IMR-90 (cell line): ENCODE measurements at places on chromosomes 16 and 17. TPM values are rescaled to one million over a fixed set of nuclear protein-coding genes. Genes with fewer than 3 reads are reported as not detected.

DNA sequence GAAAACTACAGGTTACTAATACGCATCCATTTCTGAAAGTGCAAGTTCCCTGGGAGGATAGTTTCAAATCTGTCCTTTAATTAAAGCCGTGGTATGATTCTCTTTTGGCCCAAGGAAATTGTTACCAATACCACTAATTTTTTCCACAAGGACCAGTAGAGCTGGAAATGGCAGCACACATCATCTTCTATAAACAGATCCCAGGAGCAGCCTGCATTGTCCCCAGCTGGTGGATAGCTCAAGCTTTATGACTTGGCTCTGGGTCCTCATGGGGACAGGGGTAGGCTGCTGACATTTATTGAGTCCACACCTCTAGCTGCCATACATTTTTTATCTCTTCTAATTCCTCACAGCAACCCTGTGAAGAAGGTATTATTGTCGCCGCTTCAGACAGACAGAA, 35.8 kb upstream of the BHLHA9 start:
- DNase-seq, result no peak

- DNase-seq, result no peak
Observed at GRCh38 chr16:10070591-10070990, 111.6 kb downstream of the GRIN2A start.

DNA sequence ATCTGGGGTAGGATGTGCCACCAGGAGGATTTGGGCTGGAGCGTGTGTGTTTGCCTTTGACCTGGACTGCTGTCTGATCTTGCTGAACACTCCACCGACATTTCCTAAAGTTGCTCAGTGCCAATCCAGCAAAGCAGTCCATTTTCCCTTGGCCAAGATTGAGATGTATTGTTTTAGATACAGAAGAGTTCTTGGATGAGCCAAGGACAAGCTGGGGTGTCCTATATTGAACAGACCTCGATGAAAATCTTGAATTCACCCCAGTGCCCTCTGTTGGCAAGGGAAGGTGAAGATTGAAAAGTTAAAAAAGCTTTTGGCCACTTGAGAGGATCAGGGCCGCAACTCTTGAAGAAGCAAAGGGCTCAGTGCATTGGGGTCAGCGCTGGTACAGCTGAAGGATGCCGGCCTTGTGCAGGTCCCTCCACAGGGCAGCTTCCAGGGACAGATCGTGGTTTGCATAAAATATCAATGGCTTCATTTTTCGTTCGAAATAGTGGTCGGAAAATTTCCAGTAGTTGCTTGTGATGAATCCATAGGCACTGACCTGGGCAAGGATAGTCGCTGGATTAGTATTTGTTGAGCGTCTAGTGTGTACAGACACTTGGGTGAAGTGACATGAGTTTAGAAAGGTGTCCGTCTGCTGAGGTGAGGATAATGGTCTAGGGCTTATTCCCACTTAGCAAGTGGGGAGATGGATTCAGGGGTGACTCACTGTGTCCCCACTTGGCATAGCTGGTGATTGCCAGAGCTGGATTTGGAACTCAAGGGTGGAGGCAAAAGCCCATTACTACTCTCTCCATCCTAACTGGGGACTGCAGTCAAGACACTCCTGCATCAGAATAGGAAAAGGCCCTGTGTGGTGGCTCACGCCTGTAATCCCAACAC, 19.7 kb downstream of the ST6GALNAC2 start:
- no peak for DNase-seq

DNA sequence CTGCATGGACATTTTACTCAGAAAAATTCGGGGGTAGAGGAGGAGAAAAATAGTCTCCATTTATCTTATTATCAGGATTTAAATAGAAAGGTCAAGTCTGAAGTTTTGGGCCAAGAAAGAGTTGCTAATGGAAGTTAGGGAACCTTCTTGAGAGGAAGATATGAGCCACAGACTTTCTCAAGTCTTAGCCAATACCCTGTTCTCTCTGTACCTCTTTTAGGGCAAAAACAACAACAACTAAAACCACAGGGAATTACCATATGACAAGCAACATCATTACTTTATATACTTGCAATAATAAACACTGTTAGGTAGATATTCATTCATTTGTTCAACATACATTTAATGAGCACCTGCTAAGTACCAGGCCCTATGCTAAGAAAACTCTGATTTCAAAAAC, 282.2 kb upstream of the CDH5 start:
- no peak for DNase-seq

DNA sequence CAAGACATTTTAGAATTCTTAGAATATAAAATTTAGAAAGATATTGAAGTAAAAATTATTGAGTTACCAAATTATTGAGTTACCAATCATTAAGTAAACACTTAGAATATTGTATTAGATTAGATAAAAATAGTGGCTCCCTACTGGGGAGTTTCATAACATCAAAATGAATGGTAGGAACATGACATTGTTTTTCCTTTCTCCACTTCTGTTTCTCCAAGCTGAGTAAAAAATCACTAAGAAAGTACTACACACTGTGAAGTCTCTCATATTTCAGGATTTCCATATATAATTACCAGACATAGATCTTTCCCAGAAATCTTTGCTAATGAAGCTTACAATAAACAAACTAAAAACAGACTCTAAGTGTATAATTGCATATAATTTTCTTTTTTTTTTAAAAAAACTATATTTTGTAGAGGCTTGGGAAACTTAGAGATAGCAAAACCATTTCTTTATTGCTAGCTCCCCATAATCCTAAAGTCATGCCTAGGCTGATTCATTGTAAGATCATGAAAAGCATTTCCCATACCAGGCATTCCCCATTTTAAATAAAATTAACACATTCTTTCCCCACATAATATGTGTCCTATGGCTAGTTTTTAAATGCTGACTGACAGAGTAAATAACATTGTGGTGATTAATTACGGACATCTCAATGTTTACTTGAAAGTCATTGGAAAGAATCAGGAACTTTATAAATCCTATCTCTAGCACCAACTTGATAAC, 1408.7 kb upstream of the GOT2 start:
- no peak for DNase-seq

DNA sequence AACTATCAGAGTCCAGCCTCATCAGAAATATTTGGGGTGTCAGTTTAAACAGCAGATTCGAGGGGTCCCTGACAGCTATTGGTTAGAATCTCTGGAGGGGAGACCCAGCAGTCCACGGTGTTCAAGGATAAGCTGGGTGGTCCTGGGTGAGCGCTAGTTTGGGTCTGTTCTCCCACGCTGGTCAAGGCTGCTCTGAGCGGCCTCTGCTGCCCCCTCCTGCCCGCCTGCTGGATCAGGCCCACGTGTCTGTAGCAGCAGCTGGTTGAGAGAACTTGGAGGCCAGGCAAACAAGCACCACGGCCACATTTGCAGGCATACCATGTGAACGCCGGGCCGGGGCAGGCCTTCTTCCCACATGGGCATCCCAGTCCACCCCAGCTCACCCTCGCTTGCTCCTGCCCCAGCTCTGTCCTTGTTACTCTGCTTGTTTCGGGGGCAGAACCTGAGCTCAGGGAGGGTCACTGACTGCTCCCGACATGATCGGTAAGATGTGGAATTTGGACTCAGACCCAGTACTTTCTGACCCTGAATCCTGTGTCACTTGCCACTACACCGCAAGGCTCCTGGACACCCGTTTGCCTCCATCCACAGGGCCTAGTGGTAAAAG, 7.4 kb downstream of the FOXF1 start:
- DNase-seq, result peak; percentile 88

DNA sequence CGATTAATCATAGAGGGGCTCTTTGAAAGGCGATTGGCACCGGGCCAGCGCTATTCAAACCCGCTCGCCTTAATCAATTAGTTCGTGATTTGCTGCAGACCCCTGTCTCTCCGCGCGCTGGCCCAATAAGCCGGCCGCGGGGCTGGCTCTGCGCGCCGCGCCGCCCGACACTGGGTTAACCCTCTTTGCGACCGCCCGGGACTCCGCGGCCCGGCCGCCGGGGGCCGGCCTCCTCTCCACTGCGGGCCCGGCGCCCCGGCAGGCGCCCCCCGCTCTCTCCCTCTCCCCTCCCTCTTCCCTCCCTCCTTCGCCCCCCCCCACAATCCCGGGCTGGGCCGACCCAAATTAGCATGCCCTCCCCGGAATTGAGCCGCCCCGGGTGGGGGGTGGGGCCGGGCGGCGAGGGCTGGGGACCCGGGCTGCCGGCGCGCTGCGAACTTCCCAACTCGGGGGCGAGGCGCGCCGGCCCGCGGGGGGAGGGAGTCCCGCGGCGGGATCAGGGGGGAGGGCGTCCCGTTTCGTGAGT, 428 bp upstream of the SALL1 start:
- peak; percentile 70 for DNase-seq

DNA sequence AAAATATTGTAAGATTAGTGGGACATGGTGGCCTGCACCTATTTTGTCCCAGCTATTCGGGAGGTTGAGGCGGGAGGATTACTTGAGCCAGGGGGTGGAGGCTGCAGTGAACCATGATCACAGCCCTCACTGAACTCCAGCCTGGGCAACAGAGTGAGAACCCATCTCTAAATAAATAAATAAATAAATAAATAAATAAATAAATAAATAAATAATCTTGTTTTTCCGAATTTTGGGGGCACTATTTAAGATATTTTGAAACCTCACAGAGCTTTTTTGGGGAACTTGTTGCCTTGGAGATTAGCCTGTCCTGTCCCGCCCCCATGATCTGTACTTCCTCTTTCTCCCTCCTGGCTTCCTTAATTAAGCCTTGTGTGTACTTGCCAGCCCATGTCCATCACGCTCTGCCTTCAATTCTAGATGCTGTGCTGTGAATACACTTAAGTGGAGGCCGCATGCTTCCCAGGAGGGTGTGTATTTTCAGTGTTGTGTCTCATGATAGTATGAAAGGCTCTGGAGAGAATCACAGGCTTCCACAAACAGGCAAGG, 4.4 kb downstream of the LGALS9 start:
- DNase-seq, result no peak

GRCh38 chr17:80616705-80617104, 72.1 kb downstream of the RPTOR start:
- no peak for DNase-seq

- DNase-seq, result no peak
Observed at GRCh38 chr17:31935512-31935911, 1.3 kb upstream of the SUZ12 start.

GRCh38 chr17:13962716-13963240, 106.5 kb upstream of the COX10 start:
- no peak for DNase-seq

Gene EVPL
- polyA plus RNA-seq, result not detected in 2 replicates

Gene CLDN9
- 0.05 TPM in 1 of 2 replicates, not detected in the other for polyA plus RNA-seq

Gene BCO1
- not detected in 2 replicates for polyA plus RNA-seq

Gene MT4
- polyA plus RNA-seq, result not detected in 2 replicates

Gene AGRP
- polyA plus RNA-seq, result not detected in 2 replicates
